SK-N-SH (cell line): ENCODE measurements at places on chromosomes 1 and 21. TPM values are rescaled to one million over a fixed set of nuclear protein-coding genes. Genes with fewer than 3 reads are reported as not detected.

DNA sequence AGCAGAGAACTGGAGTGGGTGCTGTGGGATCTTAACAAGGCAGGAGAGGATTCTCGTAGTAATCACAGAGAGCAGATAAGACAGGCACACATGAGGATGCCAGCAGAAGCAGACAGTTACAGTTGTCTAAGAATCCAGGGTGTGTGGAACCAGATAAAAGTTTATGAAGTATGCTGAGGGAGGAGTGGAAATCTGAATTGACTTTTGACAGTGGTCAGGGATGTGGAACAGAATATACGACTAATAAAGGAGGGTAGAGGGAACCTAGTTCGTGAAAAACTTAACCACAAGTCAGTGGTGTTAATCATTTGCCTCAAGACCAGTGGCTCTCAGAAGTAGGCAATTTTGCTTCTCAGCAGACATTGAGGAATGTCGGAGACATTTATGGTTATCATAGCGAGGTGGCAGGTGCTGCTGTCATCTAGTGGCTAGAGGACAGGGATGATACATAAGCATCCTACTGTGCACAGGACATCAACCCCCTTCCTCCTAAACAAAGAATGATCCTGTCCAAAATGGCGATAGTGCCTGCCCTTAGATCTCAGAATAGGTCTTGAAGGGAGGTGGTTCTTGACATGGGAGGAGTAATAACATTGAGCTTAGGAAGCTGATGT lies 3.0 kb downstream of the LRRC8D start:
- no peak for DNase-seq

- DNase-seq: no peak
These were observed 79.2 kb upstream of the ARHGEF16 start for GRCh38 chr1:3375245-3375644.

DNA sequence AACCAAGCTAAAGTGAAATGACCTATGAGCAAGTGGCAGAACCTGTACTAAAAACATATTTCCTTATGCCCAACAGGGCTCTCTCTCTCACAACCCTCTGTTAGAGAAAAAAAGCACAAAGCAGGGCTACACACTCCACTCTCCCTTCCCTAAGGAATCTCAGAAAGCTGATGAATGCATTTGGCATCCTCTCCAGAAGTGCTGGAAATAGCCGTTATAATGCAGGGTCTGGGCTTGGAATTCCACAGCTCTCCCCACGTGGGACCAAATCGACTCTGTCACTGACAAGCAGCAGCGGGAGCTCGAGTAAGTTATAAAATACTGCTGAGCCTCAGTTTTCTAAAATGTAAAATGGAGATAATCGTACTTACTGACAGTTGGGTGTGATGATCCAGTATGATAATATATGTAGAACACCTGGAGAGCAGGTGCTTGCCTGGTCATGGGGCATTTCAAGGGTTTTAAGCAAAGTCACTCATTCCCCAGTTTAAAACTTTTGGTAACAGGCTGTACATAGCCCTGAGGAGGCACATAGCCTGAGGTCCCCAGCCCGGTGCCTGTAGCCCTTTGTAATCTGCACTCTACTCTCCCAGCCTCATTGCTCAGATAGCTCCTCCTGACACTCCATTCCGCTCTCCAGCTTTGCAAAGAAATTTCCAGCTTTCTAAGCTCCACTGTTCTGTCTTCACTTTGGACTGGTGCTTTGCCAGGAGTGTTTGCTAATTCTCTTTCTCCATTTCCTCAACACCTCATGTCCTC lies 175.6 kb upstream of the DAB1 start:
- no peak for DNase-seq

NGF gene
- 53.7 and 75.8 TPM in 2 replicates for polyA plus RNA-seq

DNA sequence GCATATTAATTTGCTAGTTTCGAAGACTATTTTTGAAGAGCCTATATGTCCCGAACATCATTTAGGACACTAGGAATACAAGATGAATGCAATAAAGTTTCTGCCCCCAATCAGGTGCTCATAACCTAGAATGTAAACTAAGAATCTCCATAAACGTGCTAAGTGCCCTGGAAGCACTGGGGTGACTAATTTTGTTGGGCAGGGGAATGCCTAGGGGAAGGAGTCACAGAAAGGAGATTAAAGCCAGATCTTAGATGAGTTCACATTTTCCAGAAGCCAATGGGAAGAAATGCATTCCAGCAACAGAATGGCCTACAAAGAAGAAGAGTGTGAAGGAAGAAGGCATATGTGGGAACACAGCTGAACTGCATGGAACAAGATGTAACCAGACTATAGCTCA lies 19.5 kb downstream of the SCYL3 start:
- DNase-seq: no peak

PTGFR gene
- 2.2 and 3.6 TPM in 2 replicates for polyA plus RNA-seq

GRCh38 chr1:186231861-186232436 lies 143.1 kb downstream of the TPR start:
- DNase-seq: no peak

DNA sequence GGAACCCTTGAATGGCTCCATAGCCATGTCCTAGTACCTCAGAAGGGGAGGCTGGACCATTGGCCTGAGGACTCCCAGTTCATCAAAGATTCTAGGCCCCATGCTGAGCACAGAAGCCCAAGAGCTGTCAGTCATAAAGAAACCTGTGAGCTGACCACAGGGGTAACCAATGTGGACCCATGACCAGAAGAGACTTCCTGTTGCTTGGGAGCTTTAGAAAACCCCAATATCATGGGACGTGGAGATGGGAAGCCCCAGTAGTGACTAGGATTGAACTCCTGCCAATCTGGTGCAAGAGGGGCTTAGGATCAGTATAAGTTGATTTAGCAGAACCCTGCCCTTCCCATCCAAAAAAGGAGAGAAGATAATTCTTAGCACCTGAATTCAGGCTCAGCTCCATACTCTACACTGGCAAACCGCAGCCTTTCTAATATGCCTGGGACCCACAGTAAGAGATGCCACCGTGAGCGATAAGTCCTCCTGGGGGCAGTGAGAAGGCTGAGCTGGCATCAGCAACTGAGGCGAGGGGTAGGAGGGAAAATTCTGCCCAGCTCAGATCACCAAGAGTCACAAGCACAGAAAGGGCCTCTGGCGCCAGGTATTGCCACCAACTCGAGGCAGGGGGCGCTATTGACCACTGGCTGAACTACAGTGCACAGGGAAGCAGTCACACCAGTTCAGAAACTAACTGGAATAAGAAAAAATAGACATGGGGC lies 108.9 kb downstream of the CAPN8 start:
- peak; percentile 44 for DNase-seq

SH2D1B gene
- polyA plus RNA-seq: not detected in 2 replicates

GRCh38 chr1:233025157-233025556 lies 74.7 kb downstream of the NTPCR start:
- DNase-seq: peak; percentile 55

GRCh38 chr1:8754993-8755392 lies 62.4 kb downstream of the RERE start:
- DNase-seq: peak; percentile 70

DNA sequence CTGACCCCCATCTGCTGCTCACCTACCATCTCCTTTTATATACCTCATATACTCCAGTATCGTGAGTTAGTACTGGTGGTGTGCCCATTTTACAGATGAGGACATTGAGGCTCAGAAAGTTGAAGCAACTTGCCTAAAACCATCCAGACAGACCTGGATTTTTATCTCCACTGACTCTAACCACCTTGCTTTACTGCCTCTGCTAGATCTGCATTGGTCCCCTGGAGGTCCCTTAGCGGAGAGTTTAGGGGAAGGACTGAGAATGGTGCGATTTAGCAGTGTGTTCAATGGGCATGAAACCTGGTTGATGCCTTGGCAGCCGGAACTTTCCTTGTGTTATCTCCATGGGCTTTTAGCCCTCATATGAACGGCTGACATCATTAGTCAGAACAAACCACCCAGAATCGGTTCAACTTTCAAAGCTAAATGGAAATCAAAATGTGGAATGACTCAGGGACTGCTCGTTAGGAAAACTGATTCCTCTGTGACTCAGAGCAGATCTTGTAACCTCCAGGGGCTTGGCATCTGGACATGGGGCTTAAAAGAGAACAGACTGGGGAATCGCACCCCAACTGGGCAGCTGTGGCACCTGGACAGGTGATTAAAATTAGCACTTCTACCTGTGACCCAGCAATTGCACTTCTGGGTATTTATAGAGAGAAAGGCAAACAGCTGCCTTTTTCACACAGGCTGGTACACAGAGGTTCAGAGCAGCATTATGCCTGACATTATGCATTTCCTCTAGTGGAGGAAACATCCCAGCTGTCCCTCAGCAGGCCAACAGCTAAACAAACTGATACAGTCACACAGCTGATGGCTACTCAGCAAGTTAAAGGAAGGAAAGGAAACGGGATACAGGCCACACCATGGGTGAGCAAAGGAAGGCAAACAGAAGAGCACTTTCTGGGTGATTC lies 25.3 kb downstream of the TMEM51 start:
- no peak for DNase-seq

PLCH2 gene
- 0.08 and 0.18 TPM in 2 replicates for polyA plus RNA-seq

DNA sequence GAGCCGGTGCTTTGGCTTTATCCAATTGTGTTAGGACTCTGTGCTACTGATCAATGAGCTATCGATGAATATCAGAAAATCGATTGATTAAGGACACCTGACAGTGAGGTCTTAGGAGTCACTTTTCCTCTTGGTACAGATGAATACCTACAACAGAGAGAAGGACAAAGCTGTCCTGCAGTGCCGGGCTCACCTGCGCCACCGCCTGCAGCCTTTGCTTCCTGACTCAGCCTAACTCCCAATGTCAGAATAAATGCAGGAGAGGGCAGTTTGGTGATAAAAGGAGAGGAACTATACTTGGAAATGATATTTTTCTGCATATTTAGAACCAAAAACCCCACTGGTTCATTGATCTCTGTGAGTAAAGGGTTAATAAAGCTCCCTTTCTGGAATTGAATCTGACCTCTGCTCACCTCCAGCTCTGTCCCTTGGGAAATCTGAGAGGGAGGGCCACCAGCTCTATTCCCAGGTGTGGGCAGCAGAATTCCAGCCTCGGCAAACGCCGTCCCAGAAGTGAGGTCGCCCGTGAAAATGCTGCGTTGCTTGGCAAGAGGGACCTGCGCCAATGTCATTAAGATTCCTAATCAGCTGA lies 39.3 kb downstream of the POFUT2 start:
- no peak for DNase-seq

DNA sequence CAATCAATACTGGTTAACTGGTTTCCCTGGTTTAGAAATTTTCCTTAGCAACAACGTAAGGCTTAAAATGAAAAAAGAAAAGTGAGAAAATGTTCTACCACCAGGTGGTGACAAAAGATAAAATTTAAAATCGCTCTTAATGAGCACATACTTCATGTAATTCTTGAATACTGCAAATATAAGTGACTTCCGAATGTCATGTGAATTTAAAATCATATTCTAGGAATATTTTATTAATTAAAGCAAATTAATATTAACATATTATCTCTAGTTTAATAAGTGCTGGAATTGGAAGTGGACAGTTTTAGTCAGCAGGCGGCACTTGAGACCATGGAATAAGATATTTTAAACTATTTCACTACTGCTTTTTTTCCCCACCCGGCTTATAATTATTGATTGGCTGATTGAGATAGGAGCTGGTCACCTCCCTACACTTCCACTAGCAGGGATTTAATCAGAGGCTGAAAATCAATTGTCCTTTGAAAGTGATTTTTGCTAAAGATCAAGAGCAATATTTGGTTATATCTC lies 5.0 kb upstream of the ADAMTS1 start:
- DNase-seq: peak; percentile 51

DMBX1 gene
- not detected in 2 replicates for polyA plus RNA-seq

DNA sequence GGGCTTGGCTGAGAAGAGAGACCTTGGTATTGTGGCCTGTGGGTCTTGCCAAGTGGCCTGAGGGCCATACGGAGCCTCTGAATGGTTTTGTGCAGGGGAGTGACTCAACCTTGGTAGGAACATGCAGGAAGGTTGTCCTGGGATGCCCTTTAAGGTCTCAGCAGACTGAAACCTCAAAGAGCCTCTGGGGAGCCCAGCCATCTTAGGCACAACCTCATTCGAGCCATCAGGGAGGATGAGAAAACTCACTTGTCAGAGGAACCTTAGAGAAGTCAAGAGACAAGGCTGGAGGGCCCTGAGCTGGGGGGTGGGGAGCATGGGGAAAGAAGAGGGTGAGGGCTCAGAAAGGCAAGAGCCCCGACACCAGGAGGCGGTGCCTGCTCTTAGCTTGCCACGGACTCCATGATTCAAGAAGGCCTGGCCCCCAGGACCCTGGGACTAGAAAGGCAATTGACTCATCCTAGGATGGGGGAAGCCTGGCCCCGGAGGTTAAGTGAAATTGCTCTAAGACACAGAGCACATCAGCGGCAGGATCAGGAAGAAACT lies 13.0 kb downstream of the IFI6 start:
- no peak for DNase-seq

DNA sequence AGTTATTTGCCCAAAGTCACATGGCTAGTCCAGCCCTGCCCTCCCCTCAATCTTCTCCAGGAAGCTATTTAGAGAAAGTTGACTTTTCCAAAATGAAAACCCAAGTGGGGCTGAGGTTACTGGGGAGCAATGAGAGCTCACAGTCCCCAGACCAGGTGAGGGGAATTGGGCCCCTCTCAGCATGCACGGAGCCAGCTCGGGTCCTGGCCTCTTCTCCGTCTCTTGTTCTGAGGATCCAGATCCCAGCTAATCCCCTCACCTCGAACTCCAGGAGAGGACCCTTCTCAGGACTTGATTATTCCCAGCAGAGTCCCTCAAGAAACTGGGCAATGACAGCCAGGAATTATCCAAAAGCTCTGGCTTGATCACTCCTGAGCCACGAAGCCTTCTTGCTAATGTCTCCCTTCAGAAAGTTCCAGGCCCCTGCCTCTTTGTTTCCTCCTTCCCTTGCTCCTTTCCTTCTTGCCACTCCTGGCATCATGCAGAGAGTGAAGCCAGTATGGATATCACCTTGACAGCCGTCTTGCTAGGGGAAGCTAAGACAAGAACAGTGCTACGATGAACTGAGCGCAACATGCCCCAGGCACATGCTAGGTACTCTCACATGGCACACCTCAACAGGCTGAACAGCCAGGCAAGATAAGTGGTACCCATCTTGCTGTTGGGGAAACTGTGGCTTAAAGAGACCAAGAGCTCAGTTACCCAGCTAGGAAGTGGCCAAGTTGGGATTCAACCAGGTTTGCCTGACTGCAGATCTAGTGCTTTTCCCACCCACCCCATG lies 51.9 kb downstream of the KLHDC7A start:
- DNase-seq: no peak

DNA sequence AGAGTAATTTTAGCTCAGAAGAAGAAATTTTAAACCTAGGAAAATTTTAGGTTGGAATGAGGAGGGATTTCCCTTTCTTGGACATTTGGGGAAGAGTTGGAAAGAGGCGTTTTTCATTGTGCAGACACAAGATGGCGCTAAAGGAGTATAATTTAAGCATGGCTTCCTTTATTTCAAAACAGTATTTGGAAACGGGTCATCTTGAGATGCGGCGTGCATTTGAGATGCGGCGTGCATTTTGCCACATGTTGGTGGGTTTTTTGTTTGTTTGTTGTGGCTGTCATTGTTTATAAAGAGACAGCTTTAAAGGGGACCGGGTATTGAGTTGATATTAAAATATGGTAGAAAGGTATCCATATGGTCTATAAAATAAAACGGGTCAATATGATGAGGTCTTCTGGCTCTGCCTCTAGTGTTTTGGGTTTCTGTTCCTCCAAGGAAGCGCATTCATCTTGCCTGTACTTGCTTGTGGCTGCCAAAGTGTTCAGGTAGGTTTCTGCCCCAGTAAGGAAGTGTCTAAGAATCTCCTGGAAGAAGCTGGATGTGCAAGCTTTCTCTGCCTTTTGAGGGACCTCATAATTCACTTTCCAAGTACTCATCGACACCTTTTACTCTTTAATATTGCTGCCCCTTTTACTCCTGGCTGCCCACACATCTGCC lies 210.3 kb downstream of the SLC35F3 start:
- peak; percentile 54 for DNase-seq

GRCh38 chr1:156214024-156214748 lies 1.4 kb downstream of the PMF1 start:
- DNase-seq: no peak

GRCh38 chr1:61109158-61109557 lies 26.8 kb downstream of the NFIA start:
- no peak for DNase-seq

CLDN19 gene
- not detected in 2 replicates for polyA plus RNA-seq
